ENCODE measurements at places on chromosomes 6 and 20.

DNA sequence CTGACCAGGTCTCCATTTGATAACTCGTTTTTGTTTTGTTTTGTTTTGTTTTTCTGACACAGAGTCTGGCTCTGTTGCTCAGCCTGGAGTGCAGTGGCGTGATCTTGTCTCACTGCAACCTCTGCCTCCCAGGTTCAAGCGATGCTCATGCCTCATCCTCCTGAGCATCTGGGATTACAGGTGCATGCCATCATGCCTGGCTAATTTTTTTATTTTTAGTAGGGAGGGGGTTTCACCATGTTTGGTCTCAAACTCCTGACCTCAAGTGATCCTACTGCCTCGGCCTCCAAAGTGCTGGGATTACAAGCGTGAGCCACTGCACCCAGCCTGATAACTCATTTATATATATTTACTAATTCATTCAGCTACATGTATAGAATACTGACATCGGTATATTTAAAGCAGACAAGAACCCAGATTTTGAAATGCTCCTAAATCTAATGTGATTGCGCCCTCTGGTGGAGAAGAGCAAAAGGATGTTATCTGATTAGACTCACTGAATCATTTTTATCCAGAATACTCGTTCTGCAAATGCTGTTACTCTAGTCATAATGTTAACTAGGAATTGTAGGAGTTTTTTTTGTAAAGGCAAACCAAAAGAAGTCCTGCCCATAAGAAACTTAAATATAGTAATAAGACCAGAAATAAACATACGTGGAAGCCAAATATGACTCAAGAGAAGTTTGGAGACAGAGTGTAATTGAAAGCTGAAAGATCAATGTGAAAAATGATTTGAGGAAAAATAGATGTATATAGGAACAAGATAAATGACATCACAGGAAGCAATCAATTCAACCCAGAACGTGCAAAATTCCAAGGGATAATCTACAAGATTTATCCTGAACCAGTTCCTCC, 5.3 kb upstream of the COL12A1 start:
- no peak for DNase-seq

GRCh38 chr6:119319694-119320093, 29.9 kb downstream of the MAN1A1 start:
- DNase-seq: no peak

GRCh38 chr20:44970243-44970757, 4.0 kb downstream of the STK4 start:
- no peak for DNase-seq

GRCh38 chr6:124057461-124057860, 253.8 kb downstream of the NKAIN2 start:
- no peak for DNase-seq

DNA sequence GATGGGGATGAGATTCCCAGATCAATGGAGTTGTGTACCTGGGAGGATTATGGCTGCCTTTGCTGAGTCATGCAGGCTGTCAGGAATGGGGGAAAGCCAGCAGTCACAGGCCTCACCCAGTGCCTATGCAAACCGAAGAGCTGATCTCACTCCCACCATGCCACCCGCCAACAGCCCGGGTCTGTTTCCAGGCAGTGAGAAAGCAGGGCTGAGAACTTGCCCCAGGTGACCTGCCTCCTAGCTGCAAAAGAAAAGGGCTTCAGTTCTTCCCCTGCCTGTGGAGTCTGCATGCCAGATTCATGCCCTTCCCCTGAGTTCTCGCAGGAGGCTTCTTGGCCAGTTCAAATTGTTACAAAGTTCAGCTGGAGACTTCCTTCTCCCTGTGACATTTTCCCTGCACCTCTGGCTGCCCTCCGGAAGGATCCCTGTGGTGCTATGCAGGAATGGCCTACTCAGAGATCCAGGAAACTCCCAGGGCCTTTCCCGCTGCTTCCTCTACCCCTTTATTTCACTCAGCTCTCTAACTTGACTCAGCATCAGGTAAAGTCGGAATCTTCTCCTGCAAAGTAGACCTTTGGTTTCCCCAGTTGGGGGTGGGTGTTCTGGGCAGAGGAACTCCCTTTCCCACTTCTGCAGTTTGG, 71.5 kb upstream of the B3GAT2 start:
- no peak for DNase-seq

- DNase-seq: no peak
Measured at GRCh38 chr20:35991142-35991771, 22.9 kb downstream of the CNBD2 start.

DNA sequence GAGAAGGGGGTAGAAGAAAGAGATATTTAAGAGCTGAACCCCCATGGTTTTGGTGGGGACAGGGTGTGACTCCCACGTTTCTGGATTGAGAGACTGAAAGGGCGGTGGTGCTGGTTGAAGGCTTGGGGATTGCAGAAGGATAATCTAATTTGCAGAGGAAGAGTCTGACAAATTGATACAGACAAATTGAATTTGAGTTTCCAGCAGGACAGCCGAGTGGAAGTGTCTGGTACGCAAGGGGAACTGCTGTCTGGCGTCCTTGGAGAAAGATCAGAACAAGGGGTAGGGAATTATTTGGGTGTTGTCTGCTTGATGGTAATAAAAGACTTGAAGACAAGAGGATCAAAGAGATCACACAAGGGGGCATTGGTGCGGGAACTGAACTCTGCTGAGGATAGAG, 40.5 kb upstream of the MDGA1 start:
- no peak for DNase-seq

DNA sequence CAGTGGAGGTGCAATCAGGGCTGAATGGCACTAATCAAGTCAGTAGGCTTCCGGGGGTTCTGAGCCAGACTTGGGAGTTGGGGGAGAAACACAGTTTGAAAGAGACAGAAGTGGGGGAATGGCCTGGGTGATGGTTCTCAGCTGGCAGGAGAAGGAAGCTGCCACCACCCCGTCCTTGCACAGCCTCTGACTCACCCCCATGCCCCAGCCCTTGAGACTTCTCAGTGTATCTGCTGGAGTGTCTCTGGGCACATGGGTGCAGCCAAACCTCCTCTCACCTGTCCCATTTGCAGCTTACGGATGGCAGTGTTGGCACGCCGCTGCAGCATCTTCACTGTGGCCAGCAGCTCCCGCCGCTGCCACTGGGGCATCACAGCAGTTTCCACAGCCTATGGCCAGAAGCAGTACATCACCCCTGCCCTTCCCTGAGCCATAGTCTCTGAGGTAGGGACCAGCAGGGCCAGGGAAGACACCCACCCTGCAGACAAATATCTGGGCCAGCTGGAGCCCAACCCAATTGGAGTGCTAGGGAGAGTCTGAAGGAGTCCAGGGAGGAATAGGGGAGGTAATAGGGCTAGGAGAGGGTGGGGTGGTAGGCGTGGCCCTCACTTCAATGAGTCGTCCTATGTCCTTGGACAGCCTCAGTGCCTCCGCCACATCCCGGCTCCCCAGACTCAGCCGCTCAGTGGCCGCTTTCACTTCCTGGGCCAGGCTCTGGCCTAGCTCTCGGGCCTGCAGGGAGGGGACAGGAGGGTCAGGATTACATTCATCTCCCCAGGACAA, 11.2 kb downstream of the AARS2 start:
- no peak for DNase-seq

DNA sequence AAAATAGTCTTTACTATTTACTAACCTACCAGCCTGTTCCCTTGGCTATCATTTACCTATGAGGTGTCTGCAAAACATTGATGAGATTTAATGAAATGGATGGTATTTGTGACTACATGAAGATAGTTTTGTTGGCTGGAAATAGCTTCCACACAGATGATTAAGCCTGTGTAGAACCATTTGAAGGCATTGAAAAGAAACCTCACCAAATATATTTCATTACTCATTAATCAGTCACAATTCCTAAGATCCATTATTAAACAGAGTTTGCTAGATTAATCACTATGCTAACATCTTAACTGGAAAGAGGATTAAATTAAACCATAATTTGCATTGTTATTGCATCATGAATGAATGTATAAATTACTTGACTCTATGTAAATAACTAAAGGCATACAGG, 560.3 kb downstream of the BMP2 start:
- DNase-seq: no peak

Data from stimulated activated CD4-positive, alpha-beta T cell treated with anti-CD3 and anti-CD28 coated beads, Interleukin-15, amount 100 ng/mL, for 48 hours (primary cell).